ENCODE measurements at places on chromosomes 6 and 20. TPM values are rescaled to one million over a fixed set of nuclear protein-coding genes. Genes with fewer than 3 reads are reported as not detected.
A peak's percentile ranks its signal among the peaks of the same experiment; 100 is the strongest.

DNA sequence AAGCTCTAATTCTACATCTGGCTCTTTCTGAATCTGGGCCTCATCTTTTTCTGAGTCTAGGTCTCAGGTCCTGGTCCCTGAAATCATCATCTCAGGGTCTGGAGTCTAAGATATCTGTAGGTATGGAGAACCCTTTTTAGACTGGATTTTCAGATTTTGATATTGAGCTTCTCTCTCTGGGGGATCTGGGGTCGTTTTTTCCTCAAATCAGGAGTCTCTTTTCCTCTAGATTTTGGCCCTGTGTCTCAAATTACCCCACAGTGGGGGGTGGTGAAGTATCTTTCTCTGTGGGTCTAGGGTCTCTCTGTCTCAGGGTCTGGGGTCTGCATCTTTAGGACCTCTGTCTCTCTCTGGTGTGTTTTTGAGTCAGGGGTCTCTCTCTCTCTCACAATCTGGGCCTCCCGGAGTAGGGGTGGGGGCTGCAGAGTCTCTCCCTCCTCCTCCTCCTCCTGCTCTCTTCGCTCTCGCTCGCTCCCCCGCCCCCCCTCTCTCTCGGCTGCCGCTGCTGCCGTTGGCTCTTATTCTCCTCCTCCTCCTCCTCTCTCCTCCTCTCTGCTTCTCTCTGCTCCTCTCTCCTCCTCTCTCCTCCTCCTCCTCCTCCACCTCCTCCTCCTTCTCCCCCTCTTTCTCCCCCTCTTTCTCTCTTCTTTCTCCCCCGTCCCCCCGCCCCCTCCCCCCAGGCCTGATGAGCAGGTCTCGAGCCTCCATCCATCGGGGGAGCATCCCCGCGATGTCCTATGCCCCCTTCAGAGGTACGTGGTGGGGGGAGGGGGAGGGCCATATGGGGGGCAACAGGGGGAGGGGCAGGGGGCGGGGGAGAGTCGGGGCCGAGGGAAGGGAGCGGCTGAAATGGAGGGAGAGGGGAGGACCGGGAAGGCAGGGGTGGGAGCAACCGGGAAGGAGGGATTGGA lies at the start of gene SYNGAP1:
Gene SYNGAP1 (plus strand): TSS at position 486 of the 911 bp plus-strand sequence. CDS start 200 bp downstream, at position 686.
- H3K4me1 ChIP-seq, result peaks cover 65% of the 10 kb centered on the region
- H3K4me3 ChIP-seq, result peak within 1 kb of the TSS; percentile 18
- peaks cover 12% of the 10 kb centered on the region for H3K36me3 ChIP-seq
- peak within 1 kb of the TSS; percentile 97 for H3K27ac ChIP-seq
- H3K27me3 ChIP-seq, result no peaks in the 10 kb centered on the region

SH3BGRL2 gene
- 0.50 TPM for total RNA-seq

- peaks cover 50% of the 10 kb centered on the region for H3K4me1 ChIP-seq
- H3K36me3 ChIP-seq, result no peaks in the 10 kb centered on the region
- no peak overlapping the region for H3K4me3 ChIP-seq
- DNase-seq, result no peak
- H3K27me3 ChIP-seq, result no peaks in the 10 kb centered on the region
Measured at GRCh38 chr6:132491881-132492280, 21.0 kb downstream of the STX7 start.

- H3K4me1 ChIP-seq, result peaks cover 10% of the 10 kb centered on the region
- no peak overlapping the region for H3K4me3 ChIP-seq
- no peak overlapping the region for H3K27ac ChIP-seq
- DNase-seq, result no peak
- H3K27me3 ChIP-seq, result no peaks in the 10 kb centered on the region
- no peaks in the 10 kb centered on the region for H3K36me3 ChIP-seq
Measured at GRCh38 chr6:116265041-116265829, 11.4 kb upstream of the TSPYL4 start.

CUTA gene
- 210 TPM for total RNA-seq

ADISSP gene
- total RNA-seq, result 17.3 TPM
